K562 (cell line): ENCODE measurements at places on chromosomes 2 and 18. TPM values are rescaled to one million over a fixed set of nuclear protein-coding genes. Genes with fewer than 3 reads are reported as not detected.

GRCh38 chr2:160309585-160309984 is 109.5 kb upstream of the ITGB6 start:
- no peak for DNase-seq

DNA sequence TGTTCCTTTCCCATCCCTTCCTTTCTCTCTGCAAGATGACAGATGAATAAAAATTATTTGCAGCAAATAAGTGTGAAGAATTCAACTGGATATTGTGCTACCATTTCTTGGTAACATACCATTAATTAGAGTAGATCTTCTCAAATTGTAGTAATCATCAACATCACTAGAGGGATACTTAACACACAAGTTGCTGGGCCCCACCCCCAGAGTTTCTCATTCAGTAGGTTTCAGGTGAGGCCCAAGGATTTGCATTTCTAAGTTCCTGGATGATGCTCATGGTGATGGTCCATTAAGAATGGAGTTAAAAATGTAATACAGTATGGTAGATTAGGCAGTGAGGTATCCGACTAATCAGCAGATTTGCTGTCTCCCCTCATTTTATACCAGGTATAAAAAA is 594.0 kb downstream of the ERBB4 start:
- no peak for DNase-seq

- DNase-seq: peak; percentile 18
These were observed 135.4 kb downstream of the TRIB2 start for GRCh38 chr2:12852135-12852534.

DNA sequence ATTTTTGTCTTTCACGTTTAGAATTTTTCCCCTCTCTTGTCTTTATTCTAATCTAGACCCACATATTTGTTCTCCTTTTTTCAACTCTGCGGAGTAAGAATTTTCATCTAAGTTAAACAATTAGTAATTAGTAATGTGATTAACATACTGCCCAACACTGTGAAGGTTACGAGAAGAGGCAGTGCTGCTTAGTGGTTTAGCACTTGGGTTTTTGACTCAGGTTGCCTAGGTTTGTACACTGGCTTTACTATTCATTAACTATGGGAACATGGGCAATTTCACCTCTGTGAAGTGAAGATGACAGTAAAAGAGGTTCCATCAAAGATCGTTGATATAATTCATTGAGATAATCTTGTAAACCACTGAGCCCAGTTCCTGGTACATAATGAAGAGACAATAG is 82.2 kb upstream of the PNPT1 start:
- no peak for DNase-seq

DNA sequence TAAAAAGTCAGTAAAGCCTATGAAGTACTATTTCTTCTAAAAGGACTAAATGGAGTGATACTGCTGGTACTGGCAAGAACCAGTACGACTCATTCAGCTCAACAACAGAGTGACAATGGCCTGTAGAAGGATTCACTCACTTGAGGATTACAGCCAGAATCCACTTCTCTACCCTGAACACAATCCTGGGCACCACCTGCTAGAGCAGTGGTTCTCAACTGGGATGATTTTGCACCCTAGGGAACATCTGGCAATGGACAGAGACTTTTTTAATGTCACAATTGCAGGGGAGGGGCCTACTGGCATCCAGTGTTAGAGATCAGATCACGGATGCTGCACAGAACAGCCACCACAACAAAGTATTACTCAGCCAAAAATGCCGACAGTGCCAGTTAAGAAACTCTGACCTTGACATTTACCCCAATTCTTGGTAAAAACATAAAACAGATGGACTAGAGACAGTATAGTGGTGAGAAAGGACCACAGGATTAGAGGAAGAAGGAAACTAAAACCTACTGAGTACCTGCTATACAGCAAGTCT is 5.0 kb downstream of the SPIRE1 start:
- DNase-seq: no peak

CLASP1 gene
- total RNA-seq: 38.3 and 40.3 TPM in 2 replicates

GRCh38 chr2:197306696-197307040 is 3.9 kb downstream of the ANKRD44 start:
- DNase-seq: no peak

- DNase-seq: no peak
These were observed 31.4 kb upstream of the TMEM177 start for GRCh38 chr2:119647440-119648169.

ELOA2 gene
- total RNA-seq: not detected in 2 replicates

DNA sequence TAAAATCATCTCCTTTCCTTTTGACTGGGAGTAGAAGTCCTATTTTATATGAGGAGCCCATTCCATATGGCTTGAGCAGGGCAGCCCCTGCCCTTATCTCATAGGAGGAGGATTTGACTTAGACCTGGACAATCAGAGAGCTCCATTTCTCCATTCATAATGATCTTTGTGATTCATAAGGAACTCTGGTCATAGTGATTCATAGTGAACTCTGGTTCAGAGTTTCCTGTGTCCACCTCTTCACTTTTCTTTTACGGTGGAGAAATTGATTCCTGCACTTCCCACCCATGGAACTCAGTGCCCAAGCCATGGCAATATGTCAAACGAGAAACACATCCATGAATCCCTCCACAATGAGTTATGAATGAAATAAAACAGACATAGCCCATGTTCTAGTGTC is 12.8 kb upstream of the MYO3B start:
- DNase-seq: no peak

- peak; percentile 37 for DNase-seq
These were observed 125.9 kb downstream of the GPD2 start for GRCh38 chr2:156562124-156562523.

ANKRD29 gene
- total RNA-seq: not detected in 2 replicates

DNA sequence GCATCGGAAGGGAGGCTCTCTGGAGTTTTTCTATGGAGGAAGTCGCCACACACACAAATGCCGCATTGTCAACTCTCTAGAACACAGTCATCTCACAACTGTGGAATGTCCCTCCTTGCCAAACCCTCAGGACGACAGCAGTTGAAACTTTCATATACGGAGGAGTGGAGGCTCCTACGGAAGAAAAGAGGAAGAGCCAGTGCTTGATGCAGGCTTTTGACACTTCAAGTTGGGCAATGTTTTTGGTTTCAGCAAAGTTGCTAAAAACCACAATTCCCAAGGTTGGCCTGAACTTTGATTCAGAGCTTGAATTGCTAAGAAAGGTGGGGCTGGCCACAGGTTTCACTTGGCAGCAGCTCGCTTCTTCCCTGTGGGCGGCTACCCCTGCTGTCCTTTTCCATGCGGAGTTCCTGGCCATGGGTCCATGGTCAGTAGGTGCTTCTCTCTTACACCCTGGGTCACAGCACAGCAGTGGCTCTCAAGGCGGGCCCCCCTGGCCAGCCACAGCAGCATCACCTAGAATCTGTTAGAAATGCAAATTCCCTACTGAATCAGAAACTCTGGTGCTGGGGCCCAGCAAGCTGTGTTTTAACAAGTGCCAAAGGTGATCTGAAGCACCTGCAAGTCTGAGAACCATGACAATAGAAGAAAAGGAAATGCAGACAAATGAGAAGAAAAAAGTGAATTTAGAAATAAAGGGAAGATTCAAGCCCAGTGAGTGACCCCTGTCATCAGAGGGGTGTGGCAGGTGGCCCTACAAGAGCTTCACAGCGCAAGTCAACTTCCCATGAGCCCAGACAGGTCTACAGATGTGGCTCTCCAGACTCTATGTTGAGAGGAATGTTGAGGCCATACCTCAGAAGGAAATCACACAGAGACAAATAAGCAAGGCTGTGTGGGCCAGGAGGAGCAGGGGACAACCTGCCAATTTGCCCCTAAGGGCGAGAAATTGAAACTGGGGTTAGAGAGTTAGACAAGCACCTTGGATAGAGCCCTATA is 856.4 kb downstream of the RNF144A start:
- no peak for DNase-seq

UPP2 gene
- total RNA-seq: not detected in 2 replicates

- no peak for DNase-seq
These were observed 193.1 kb upstream of the XIRP2 start for GRCh38 chr2:166695154-166695553.

DNA sequence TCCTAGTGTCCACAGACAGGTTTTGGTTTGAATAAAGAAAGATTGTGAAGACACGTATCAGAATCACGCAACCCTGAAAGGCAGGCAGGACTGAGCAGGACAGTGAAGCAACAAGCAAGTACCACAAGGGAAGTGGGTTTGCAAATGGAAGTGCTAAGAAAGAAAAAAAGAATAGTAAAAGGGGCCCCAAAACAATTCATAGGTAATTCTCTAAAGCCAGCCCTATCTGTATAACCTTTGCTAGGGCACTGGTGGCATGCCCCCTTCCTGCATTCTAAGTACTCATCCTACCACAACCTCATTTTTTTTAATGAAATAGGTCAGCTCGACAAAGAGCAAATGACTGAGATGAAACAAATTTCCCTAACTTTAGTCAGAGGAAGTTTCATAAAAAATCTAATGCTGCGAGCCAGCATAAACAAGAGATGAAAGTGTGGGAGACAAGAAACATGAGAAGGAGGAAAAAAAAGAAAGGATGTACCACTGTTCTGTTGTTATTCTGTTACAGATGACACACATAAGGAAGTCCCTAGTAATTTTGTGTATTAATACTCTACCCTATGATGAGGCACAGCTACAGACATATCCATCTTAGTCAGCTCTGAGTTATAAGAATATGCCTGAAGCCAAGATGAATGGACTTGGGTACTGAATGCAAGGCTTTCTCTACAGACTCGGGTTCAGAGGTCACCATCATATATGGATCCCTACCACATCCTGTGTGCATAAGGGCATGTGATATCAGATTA is 32.2 kb downstream of the IKZF2 start:
- no peak for DNase-seq

GRCh38 chr2:77834360-77835002 is 312.3 kb upstream of the LRRTM4 start:
- no peak for DNase-seq

IFIH1 gene
- total RNA-seq: 0.91 and 1.1 TPM in 2 replicates

GRCh38 chr18:34697891-34698290 is 12.2 kb upstream of the DTNA start:
- DNase-seq: no peak

DNA sequence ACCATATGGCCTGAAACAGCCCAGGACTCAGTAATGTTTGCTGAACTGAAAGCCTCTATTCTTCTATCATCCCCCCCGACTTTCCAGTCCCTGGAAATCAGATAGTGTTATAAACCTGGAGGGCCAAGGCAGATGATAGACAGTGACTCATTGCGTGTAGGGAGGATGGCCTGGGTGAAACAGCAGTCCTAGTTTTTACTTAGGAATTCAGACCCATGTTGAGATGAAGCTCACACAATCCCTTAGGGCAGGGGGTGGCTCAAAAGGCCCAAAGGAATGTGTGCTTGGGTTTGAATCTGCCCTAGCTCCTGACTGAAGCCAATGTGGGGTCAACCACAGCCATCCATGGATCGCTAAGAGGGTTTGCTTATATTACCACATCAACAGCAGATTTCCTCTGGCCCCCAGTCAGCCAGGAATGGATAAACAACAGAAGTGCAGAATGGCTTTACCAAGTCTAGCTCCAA is 43.9 kb upstream of the STPG4 start:
- DNase-seq: peak; percentile 82

DNA sequence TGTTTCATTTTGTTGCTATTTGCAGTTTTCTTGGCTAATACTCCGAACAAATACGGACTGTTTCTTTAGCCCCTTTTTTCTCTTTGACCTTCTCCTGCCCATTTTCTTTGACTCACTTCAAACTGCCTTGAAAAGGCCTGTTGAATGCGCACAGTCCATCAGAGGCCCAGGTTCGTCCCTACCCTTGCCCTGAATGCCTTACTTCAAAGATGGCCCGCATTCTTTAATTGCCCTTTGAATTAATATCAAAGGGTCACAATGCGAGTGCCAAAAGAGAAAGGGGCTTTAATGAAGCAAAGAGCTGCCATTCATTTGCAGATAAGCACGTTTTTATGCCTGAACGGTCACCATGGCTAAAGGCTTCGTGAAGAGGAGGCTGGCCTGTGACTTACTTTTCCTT is 29.7 kb downstream of the PAX3 start:
- no peak for DNase-seq

DNA sequence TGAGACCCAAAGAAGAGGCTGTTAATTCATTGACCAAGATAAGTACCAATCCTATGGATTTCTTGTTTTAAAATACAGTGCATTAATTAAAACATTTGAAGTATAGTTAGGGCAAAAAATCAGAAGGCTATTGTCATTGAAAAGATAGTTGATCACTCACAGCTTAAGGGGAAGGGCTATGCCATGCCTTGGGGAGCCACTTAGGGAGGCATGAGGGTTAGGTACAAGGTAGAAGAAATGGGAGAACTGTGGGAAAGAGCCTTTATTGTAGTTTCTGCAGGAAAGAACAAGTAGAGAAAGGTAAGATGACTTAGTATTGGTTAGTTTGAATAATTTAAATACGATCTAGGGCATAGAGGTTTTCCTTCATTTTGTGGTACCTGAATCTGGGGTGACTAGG is 1285.5 kb upstream of the TMEFF2 start:
- no peak for DNase-seq

DNA sequence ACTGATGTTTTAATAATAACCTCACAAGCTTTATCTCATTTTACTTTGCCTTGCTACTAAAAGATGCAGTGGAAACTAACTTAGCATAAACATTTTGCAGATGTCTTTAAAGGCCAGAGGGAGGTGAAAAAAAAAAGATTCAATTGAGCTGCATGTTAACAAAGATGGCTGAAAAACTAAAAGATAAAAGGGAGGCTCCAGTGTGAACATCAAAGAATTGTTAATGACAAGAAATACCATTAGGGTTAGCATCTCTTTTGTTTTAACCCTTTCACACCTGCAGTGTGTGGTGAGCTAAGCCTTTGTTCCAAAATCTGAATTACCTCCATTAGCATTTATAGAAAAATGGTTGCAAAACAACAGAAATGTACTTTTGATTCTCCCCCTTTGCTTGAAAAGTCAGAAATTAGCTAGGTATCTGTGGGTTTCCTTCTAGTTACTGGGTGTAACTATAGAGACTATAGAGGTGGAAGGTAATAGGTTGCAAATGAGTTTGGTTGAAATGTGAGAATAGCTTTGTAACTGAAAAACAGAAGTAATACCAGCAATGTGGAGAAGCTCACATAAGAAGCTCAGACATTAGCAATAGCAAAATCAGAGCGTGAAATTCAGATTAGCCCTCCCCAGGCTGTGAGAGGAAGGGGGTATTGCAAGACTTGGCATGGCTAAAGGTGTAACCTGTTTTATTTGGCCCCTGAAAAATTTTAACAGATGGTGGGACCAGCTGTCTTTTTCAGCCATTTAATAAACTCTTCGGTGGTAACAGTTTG is 34.8 kb upstream of the SP5 start:
- no peak for DNase-seq

DNA sequence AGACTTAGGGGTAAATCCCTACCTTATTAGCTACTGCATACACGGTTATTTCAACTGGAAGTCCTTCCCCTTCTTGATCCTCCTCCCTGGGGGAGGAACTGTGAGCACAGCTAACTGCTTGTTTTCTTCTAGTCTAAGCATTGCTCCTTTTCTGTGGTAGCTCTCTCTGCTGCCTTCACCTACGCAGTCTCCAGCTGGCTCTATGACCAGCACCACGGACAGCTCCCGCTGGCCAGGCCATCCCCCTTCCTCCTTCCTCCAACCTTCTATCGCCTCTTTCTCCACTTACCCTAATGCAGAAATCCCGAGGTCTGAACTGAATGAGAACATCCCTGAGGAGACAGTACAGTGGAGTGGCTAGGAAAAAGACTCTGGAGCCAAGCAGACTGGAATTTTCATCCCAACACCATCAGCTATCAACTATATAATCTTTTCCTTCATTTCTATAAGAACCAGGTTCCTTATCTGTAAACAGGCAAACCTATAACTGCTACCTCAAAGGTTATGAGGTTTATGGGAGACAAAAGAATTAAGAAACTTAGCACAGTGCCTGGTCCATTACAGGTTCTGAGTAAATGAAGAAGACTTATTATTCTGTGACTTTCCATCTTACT is 4.7 kb upstream of the CFAP65 start:
- DNase-seq: peak; percentile 42

CD28 gene
- total RNA-seq: 0.11 TPM in 2 replicates

KCNE4 gene
- total RNA-seq: not detected in 2 replicates

- no peak for DNase-seq
These were observed 115.9 kb downstream of the RPIA start for GRCh38 chr2:88807237-88807962.
